ENCODE measurements at places on chromosomes 13 and 19. TPM values are rescaled to one million over a fixed set of nuclear protein-coding genes. Genes with fewer than 3 reads are reported as not detected.

DNA sequence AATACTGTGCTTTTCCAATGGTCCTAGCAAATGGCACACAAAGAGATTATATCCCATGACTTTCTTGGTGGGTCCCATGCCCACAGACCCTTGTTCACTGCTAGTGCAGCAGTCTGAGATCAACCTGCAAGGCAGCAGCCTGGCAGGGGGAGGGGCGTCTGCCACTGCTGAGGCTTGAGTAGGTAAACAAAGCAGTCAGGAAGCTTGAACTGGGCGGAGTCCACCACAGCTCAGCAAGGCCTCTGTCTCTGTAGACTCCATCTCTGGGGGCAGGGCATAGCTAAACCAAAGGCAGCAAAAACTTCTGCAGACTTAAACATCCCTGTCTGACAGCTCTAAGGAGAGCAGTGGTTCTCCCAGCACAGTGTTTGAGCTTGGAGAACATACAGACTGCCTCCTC is 82.9 kb downstream of the ZNF737 start:
- no peak for DNase-seq

Gene OLFM4
- 14.6 TPM for polyA plus RNA-seq

- no peak for DNase-seq
Measured at GRCh38 chr19:10543059-10543419, 665 bp upstream of the ATG4D start.

Gene GNA15
- polyA plus RNA-seq: 1.7 TPM

DNA sequence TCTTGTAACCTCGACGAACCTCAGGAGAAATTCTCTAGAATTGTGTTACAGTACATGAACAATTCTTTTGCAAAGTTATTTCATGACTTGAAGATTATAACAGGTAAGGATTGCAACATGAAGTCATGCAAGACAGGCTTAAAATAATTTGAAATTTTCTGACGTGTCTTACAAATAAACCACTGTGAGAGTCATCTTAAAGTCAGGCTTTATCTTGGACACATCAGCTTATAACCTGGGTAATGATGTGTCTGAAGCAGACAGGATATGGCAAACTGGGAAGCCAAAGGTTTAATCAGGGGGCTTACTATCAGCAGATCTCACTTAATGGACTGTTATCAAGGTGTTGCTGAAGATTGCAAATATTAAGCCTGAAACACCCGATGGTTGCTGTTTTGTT is 407.8 kb downstream of the KLF5 start:
- DNase-seq: no peak

Gene ELF1
- 12.0 TPM for polyA plus RNA-seq

Gene CEACAM4
- not detected for polyA plus RNA-seq

GRCh38 chr19:34306824-34307223 is 52.5 kb downstream of the GARRE1 start:
- no peak for DNase-seq

GRCh38 chr13:111492341-111492950 is 172.0 kb downstream of the TEX29 start:
- DNase-seq: no peak

Gene ZSCAN4
- polyA plus RNA-seq: not detected

Gene CYP4F12
- 10.2 TPM for polyA plus RNA-seq

DNA sequence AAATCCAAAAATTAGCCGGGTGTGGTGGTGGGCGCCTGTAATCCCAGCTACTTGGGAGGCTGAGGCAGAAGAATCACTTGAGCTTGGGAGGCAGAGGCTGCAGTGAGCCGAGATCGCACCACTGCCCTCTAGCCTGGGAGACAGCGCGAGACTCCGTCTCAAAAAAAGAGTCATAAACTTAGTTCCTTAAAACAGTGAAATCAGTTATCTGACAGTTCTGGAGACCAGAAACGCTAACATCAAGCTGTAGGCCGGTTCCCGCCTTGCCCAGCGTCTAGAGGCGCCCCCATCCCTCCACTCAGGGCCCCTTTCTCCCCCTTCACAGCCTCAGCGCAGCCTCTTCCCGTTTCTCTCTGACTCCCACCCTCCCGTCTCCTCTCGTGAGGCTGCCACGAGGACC is 11.9 kb downstream of the ADAT3 start:
- DNase-seq: no peak

- DNase-seq: no peak
Measured at GRCh38 chr19:13684021-13684420, 80.3 kb upstream of the MRI1 start.

Gene C5AR1
- 6.5 TPM for polyA plus RNA-seq

GRCh38 chr13:45416516-45417128 is 1.6 kb downstream of the SLC25A30 start:
- no peak for DNase-seq

DNA sequence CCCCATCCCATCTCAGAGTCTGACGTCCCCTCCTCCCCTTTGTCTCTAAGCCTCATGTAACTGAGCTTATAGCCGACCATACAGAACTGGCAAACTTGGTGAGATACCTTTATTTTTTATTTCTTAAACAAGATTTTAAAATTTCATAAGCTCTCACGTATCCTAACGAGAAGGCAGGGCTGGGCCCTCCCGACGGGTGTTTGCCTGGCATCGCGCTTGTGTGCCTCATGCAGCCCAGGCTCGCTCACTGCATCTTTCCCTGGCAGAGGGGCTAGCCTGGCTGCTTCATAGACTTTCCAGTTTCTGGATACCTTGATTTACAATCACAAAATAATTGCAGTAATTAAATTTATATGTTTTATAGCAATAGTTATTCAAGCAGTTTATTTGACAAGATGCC is 69.0 kb downstream of the GGACT start:
- no peak for DNase-seq

DNA sequence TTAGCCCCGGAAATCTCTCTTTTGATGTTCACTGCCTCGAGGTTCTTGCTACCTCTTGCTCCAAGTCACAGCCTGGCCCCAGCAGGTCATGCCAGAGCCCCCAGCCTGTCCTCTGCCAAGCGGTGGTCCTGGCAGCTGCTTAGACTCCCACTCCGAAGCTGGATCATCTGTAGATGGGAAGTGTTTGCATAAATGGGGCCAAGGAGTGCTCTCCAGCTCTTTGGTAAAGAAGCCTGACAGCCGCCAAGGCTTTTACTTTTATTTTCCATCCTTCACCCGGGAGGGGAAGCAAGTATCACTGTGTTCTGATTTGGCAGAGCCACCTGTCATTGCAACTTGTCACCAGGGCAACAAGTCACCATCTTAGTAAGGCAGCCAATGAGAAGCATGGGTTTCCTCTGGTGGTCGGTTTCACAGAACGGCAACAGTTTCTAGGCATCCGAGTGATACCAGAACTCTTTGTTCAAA is 10.6 kb upstream of the RETN start:
- DNase-seq: no peak

GRCh38 chr13:47837104-47837880 is 163.8 kb downstream of the SUCLA2 start:
- no peak for DNase-seq

Gene CIC
- polyA plus RNA-seq: 18.8 TPM

DNA sequence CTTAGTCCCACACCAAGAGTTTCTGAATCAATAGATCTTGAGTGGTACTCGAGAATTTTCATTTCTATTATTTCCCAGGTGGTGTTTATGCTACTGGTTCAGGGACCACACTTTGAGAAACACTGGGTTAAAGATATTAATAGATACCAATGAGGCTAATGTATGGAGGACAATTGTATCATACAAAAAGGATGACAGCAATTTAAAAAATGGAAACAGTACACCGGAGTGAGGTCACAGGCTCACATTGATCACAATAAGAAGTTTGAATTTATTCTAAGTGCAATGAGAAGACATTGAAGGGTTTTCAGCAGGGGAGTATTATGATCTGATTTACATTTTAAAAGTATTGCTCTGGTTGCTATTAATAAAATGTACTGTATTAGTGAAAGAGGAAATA is 488.3 kb downstream of the PCDH17 start:
- DNase-seq: no peak

- no peak for DNase-seq
Measured at GRCh38 chr13:32976912-32977311, 39.3 kb upstream of the KL start.

GRCh38 chr19:46824890-46825730 is 25.5 kb downstream of the AP2S1 start:
- no peak for DNase-seq

Gene RDH8
- not detected for polyA plus RNA-seq

DNA sequence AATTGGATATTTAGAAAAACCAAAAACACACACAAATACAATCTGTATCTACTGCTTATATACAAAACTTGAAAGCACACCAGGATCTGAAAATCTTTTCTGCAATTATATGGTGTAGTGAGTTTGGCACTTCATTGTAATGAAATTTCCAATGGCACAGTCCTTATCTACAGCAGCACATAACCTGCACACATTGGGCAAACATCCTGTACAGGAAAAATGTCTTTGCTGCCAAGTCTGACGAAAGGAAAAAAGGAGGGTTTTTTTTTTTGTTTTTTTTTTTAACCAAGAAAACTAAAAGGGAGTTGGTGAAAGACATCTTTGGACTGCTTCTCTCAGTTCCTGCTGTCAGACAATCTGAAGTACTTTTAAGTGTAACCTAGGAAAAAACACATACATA is 107.8 kb downstream of the FOXO1 start:
- no peak for DNase-seq

Gene SWSAP1
- polyA plus RNA-seq: 6.2 TPM

GRCh38 chr13:113526466-113527220 is 36.1 kb upstream of the DCUN1D2 start:
- no peak for DNase-seq

Gene TTYH1
- 1.9 TPM for polyA plus RNA-seq

DNA sequence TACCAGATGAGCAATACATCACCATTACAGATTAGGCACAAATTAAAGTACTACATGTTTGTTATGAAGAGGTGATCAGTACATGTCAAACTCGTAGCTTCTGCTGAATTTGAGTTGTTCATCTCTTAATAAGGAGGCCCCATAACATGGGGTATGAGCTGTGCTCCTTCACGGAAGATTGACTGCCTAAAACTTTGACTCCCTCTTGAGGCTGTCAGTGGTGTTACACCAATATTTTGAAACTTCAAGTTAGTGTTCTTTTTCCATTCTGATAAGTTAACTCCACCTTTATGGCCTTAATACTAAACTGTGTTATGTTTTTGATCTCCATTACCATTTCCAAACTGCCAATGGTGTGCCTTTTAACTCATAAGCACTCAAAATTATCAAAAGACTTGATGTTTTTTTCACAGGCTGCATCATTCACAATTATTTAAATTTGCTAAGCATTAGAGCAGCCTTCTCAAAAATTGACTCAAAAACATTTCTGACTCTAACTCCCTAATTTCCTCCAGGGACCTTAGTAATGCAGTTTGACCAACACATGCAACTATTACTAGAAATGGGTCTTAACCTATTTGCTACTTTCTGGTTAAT is 1591.5 kb downstream of the PCDH9 start:
- DNase-seq: no peak

Gene CABP5
- not detected for polyA plus RNA-seq

- no peak for DNase-seq
Measured at GRCh38 chr13:24654741-24655140, 25.5 kb upstream of the ATP12A start.

Gene S1PR5
- 0.84 TPM for polyA plus RNA-seq

Gene ENOX1
- polyA plus RNA-seq: 6.8 TPM

- DNase-seq: no peak
Measured at GRCh38 chr19:11663181-11663591, 65.9 kb downstream of the ZNF627 start.

DNA sequence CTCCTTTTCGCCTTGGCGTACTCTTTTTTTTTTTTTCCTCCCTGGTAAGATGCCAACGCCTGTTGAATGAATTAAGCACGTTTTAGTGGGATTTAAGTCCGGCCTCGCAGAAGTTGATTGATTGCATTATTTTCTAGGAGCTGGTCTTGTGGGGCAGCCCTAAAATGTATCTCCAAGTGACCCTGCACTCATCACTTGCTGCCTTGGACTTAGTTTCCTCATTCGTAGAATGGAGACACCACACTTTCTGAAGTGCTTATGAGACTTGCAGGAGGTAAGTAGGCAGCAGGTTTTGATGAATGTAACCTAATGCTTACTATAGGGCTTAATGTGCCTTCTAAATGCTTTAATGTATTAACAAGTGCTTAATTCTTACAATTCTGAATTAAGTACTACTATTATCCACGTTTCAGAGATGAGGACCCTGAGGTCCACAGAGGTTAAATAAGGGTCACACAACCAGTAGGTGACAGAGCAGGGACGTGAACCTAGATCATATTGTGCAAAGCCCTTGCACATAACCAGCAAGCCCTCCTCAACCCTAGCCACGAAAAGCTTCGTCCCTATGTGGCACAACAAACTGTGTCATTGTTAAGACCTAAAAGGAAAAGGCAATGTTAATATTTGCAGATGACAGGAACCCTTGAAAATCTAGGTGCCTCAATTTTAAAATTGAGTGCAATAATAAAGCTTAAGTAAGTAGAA is 514 bp upstream of the ARGLU1 start:
- DNase-seq: no peak

Gene GPR12
- polyA plus RNA-seq: not detected

DNA sequence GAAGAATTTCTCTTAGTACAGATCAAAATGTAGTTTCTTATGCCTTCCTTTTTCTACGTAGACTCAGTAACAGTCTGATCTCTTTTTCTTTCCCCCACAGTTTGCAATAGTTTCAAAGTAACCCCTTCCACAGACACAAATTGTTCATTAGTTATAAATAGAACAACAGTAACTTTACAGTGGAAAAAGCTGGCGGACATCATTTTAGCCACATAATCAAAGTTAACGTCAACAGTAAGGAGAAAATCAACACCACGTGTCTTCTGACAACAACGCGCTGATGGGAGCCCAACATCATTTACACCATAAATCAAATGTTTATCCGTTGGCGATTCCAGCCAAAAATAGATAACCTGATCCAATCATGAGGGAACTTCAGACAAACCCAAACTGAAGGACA is 76.8 kb downstream of the ANKRD10 start:
- no peak for DNase-seq

DNA sequence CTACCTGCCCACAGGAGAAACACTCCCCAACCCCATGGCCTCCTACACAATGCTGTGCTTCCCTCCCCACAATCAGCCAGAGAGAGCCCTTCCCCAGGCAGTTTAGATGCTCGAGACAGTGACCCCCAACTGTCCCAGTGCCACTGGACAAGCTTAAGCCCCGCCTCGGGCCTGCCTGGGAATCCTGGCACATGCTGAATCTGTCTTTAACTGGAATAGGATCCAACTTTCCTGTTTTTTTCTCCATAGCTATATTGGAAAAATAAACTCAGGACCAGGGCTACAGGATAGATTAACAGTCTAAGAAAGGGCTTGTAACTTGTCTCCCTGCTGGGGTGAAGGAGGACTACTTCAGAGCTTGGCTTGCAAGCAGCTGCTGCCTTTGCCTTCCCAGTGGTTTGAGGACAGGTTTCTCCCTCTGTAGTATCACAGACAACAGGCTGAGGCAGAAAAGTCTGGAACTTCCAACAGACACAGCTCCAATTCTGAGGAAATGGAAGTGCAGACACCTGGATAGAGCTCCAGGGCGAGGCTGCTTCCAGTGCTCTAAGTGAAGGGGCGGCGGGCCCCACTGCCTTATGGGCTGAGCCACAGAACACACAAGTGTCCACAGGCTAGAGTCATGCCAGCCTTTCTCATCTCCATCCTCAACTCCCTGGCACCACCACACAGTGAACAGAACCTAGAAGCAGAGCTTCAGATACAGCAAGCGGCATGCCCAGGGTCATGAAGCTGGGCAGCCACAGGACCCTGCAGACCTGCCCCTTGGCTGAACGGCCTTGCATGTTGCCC is 228.3 kb downstream of the TUBA3C start:
- no peak for DNase-seq

Data from kidney (tissue), 22 donors.